ENCODE measurements at places on chromosomes 6 and 20.

DNA sequence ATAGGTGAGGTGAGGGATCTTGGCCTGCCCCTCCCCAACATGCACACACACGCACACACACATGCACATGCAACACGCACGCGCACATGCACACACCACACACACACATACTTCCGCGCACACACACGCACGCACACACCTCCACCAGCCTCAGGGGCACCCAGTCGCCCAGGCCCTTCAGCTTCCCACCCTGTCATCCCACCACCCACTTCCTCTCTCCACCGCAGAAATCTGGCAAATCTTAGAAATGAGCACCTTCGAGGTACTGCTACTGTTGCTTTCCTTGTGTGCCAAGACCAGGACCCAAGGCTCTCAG, 1.2 kb downstream of the SPDEF start:
- DNase-seq = no peak

DNA sequence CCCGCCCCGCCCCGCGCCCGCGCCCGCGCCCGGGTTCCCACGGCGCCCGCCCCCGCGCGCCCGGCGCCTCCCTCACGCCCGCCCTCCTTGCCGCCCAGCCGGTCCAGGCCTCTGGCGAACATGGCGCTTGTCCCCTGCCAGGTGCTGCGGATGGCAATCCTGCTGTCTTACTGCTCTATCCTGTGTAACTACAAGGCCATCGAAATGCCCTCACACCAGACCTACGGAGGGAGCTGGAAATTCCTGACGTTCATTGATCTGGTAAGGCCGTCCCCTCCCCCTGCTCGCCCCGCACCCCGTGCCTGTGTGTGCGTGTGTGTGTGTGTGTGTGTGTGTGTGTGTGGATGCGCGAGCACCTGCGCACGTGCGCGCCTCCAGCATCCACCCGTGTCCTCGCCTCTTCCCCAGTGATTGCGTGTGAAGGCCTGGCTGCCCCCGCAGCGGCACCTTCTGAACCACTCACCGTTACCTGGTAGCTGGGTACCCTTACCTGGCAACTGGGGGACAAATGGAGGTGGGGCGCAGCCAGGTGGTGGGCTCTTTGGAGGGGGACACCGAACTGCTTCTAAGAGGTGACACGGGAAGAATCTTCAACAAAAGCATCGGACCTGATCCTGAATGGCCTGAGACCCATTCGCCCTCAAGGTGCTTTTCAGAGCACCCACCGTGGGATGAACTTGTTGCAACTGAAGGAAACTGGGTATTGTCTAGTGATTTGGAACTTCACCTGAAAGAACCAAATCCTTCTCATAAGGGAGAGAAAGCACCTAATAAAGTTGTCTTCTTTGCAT, at the start of gene AIG1:
AIG1 (plus strand) TSS at position 84 of the 791 bp plus-strand sequence; CDS start at position 121, 37 bp downstream.
- DNase-seq = peak; percentile 70

DNA sequence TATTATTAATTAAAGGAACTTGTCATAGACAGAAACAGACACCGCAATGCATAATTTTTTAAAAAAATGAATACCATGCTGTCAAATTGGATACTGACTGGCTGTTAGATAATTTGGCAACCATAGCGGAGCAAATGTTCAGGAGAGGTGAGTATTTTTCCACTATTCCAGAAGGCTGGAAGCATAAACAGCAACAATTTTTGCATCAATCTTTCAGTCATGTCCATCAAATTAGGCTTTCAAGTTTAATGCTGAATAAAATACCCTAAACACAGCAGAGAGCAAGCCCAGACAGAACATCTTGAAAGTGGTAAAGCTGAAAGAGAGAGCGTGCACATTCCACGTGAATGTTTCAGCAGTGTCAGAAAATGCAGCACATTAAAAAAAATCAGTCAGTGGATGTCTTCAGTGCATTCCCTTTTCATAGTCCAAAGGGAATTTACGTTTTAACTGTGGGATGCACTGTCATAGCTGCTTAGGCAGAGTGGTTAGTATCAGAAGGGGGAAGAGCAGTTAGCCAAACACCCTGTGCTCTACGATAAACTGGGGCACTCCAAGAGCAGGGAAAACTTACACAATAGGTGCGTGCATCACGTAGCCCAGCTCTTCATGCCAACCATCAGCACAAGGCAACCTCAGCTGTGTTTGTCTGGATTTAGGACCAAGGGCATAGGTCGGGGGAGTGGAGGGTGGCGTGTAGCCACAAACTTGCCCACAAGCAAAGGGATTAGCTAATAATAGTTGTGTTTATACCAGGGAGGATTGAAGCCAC, 116.2 kb upstream of the STMND1 start:
- DNase-seq = no peak

GRCh38 chr20:42276718-42277602, 658.8 kb upstream of the CHD6 start:
- no peak for DNase-seq

DNA sequence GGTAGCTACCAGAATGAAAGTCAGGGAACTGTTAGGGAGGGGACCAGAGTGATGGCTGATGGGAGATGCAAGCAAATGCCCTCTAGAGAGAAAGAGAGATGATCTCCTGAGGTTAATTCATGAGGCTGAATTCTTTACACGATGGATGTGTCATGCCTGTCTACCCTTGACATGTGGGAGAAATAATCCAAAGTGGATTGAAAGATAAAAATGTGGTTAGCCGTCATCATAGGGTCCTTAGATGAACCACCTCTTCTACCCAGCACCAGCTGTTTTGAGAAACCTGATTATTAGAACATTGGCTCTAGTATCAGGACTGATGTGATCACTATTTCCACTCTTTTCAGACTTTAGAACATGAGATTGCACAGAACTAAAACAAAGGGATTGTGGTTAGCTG, 53.6 kb downstream of the SOBP start:
- DNase-seq = no peak

DNA sequence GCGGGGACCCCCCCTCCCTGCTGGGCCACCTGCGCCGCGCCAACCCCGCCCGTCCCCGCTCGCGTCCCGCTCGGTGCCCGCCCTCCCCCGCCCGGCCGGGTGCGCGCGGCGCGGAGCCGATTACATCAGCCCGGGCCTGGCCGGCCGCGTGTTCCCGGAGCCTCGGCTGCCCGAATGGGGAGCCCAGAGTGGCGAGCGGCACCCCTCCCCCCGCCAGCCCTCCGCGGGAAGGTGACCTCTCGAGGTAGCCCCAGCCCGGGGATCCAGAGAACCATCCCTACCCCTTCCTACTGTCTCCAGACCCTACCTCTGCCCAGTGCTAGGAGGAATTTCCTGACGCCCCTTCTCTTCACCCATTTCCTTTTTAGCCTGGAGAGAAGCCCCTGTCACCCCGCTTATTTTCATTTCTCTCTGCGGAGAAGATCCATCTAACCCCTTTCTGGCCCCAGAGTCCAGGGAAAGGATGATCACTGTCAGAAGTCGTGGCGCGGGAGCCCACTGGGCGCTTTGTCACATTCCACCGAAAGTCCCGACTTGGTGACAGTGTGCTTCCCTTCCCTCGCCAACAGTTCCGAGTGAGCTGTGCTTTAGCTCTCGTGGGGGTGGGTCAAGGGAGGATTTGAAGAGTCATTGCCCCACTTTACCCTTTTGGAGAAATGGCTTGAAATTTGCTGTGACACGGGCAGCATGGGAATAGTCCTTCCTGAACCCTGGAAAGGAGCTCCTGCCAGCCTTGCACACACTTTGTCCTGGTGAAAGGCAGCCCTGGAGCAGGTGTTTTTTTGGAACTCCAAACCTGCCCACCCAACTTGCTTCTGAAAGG, 2.1 kb downstream of the VEGFA start:
- DNase-seq = peak; percentile 68

GRCh38 chr6:157586476-157587126, 205.6 kb downstream of the ZDHHC14 start:
- DNase-seq = no peak

- no peak for DNase-seq
Observed at GRCh38 chr6:150800674-150801314, 64.7 kb upstream of the MTHFD1L start.

DNA sequence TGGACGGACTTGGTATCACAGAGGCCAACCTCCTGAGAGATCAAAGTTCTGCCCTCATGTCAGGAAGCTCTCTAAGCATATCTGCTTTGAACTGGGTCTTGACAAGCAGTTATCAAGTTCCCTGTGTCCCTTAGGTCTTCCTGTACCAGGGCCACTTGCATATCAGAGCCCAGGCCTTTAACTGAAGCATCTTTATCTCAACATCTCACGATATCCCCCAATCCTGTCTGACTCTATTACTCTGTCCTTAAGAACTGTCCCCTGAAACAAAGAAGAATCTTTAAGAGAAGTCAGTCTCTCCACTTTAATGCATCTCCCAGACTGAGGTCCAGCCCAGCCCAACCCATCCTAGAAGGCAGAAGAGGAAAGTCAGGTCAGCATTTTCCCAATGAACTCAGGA, 8.2 kb downstream of the MAS1L start:
- no peak for DNase-seq

GRCh38 chr6:157879034-157879872, 56.2 kb downstream of the SNX9 start:
- no peak for DNase-seq

DNA sequence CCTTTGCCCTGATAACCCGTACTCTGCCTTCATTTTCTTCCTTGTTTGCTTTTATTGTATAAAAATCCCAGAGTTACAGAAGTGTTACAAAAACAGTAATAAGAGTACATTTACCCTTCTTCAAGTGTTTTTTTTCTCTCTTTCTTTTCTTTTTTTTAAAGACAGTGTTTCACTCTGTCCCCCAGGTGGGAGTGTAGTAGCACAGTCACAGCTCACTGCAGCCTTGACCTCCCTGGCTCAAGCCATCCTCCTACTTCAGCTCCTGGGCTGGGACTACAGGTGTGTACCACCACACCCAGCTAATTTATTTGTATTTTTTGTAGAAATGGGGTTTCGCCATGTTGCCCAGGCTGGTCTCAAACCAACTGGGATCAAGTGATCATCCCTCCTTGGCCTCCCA, 402.7 kb downstream of the CDKAL1 start:
- no peak for DNase-seq

- no peak for DNase-seq
Observed at GRCh38 chr6:146546443-146547043, 2.9 kb downstream of the RAB32 start.

- DNase-seq = peak; percentile 1
Observed at GRCh38 chr6:42236682-42237473, 19.2 kb upstream of the MRPS10 start.

DNA sequence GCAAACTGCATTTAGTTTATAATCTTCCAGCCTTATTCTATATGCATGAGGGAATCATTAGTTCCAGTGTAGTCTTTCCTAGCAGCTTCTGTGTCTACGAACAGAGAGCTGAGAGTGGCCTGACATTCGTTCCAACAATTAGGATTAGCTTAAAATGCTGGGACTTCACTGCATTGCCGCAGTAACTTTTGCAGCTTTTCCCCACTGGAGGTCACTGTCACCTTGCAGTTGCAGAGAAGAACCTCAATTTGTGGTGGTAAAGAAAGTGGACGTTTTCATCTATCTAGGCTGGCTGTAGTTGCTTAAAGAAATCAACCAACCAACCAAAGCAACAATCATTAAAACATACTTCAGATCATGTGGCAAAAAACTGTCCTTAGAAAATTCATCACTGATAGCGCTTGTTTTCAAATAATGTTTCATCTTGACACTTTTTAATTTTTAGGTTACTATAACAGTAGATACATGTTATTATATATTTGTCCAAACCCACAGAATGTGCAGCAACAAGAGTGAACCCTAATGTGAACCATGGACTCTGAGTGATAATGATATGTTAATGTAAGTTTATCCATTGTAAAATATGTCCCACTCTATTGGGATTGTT, 12.2 kb downstream of the MYLK4 start:
- DNase-seq = no peak

DNA sequence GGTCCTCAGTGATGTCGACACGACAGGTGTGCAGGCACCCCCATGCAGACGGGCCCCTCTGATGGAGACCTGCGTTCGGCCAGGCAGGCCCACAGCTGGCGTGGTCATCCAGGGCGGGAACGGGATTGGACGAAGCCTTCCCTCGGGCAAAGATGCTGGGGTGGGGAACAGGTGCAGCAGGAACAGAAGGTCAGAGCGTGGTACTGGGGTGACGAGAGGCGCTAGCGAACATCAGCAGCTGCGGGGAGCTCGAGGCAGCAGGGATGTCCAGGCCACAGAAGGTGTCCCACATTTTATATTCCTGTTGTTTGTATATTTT, 96.2 kb downstream of the SLC22A23 start:
- no peak for DNase-seq

- no peak for DNase-seq
Observed at GRCh38 chr6:111799576-111800258, 73.5 kb downstream of the FYN start.

DNA sequence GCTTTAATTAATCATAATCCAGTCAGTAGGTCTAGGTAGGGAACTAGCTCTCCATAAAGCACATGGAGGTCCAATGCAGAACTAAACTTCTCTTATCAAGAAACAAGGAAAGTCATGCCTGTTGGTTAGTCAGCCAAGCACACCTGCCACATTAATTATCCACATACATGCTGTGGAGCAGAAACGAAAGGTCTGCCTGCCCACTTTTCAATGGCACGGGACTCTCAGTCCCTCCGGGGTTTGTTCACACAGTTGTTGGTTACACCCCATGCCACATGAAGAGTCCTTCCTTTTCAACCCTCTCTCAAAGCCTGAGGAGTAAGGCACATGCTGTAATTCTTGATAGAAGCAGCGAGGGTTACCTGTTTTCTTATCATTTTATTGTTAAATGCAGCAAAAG, 1096.4 kb upstream of the MAP3K7 start:
- DNase-seq = no peak

GRCh38 chr6:75748003-75748742, 866 bp upstream of the MYO6 start:
- no peak for DNase-seq

GRCh38 chr6:149448821-149449453, 35.9 kb downstream of the ZC3H12D start:
- DNase-seq = no peak

DNA sequence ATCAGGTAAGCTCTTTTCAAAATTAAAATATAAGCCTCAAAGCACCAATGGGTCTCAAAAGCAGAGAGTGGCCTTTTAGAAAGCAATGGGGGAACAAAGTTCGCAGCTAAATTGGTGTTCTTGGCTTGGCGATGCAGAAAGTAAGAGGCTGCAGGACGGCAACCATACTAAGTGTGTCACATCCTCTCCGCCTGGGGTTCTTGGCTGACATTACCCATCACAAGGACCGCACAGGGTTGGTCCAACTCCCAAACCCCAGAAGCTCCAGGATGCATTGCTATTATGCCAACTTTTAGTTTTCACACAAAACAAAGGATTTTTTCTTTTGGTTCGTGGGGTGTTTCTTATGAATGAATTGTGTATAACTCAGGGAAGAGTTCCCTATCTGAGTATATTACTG, 124.8 kb downstream of the PRKN start:
- no peak for DNase-seq

All from activated CD4-positive, CD25-positive, alpha-beta regulatory T cell treated with anti-CD3 and anti-CD28 coated beads, Interleukin-2, amount 50 U/mL, for 72 hours (primary cell).